ENCODE measurements at places on chromosomes 11 and 22.

DNA sequence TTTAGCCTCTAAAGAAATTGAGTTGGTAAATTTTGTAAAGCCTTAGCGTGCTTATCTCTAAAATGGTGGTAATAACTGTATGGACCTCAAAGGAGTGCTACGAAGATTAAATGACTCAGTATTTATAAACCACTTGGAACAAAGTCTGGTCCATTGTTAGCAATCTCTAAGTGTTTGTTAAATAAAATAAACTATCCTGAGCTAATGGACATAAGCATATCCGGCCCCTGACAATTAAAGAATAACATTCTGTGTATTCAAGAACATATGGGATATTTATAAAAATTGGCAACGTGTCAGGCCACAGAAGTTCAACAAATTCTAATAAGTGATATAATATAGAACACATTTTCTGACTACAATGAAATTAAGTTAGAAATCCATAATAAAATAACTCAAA, 71.0 kb downstream of the MYEOV start:
- no peak for DNase-seq

- DNase-seq = no peak
Observed at GRCh38 chr11:110452720-110453119, 23.0 kb downstream of the FDX1 start.

- no peak for DNase-seq
Observed at GRCh38 chr11:57547854-57548377, 10.5 kb downstream of the SMTNL1 start.

GRCh38 chr11:2577991-2578928, 121.5 kb downstream of the KCNQ1OT1 start:
- no peak for DNase-seq

DNA sequence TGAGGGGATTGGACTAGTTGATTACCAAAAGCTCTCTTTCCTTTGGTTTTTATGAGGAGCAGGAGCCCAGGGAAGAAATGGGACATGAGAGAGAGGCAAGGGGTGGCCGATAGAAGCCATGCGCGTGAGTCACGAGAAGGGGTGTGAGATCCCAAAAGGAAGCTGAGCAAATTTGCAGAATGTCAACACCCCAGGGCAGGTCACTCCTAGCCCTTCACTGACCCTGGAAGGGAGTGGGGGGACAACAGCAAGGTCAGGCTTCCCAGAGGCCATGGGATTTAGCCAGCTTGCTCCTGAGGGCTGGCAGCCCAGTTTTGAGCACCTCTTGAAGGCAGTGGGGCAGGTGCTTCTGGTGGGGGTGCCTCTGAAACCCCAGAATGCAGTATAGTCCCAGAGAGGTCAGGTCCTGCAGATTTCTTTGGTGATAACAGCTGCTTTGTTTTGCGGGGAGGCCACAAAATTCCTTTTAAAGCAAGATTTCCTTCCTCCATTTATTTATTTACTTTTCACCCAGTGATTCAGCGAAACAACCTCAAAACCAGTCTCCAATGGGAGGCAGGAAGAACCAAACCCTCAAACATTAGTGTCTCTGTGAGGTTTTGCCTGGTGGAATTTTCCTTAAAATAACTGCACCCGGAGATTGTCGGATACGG, 40.1 kb upstream of the TIMP3 start:
- no peak for DNase-seq

DNA sequence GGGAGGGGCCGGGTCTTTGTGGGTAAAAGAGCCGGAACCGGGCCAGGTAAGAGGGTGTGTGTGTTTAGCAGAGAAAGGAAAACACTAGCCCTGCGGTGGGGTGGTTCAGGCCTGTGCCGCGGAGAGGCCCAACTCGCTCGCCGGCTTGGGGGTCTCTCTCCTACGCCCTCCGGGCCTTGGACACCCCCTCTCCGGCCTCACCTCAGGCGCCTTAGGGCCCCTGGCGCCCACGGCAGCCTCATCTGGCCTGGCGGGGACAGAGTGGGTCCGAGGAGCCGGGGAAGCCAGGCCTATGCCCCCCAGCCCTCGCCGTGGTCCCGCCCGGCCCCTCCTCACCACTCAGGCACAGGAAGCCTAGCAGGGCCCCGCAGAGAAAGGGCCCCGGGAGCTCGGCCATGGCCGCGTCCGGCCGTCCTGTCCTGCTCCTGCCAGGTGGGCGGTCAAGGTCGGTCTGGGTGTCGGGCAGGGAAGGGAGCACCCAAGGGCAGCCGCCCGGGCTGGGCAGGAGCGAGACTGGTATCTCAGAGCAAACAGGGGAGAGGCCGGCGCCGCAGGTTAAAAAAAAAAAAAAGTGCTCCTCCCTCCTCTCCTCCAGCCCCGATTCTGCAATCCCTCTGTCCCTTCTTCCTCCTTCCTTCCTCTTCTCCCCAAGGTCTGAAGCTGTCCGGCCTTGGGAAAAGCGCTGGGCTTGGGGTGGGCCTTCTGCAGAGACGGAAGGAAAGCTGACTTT, at the start of gene VSIG2:
TSS of gene VSIG2 (minus strand) at position 515 of the 730 bp plus-strand sequence. CDS start at position 397, 118 bp downstream.
- no peak for DNase-seq

DNA sequence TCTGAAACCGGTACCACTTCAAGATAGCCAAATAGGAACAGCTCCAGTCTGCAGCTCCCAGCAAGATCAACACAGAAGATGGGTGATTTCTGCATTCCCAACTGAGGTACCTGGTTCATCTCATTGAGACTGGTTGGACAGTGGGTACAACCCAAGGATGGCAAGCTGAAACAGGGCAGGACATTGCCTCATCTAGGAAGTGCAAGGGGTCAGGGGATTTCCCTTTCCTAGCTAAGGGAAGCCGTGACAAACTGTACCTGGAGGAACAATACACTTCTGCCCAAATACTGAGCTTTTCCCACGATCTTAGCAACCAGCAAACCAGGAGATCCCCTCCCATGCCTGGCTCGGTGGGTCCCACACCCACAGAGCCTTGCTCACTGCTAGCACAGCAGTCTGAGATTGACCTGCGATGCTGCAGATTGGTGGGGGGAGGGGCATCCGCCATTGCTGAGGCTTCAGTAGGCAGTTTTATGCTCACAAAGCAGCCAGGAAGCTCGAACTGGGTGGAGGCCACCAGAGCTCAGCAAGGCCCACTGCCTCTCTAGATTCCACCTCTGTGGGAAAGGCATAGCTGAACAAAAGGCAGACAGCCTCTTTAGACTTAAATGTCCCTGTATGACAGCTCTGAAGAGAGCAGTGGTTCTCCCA, 59.9 kb upstream of the C11orf58 start:
- DNase-seq = no peak

- DNase-seq = no peak
Observed at GRCh38 chr11:75328426-75329277, 22.8 kb downstream of the ARRB1 start.

GRCh38 chr11:46452918-46453517, 61.4 kb upstream of the CHRM4 start:
- no peak for DNase-seq

- no peak for DNase-seq
Observed at GRCh38 chr11:128848815-128849455, 18.2 kb downstream of the KCNJ1 start.

GRCh38 chr11:63705526-63705925, 24.2 kb downstream of the RTN3 start:
- no peak for DNase-seq

DNA sequence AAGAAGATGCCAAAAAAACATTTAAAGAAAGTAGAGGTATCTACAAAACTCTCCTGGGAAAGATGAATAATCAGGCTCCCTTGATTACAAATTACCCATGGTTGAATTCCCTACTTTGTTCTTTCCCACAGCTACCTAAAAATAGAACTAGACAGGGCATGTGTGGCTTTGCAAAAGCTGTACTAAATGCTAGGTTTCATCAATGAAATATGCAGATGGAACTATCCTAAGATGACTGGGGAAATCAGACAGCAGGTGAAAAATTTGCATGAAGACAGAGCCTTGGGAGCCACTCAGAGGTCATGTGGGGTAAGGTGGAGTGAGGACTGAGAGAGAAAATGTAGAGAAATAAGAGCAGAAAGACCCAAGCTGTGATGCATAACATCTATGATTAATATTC, 14.7 kb downstream of the LAYN start:
- no peak for DNase-seq

- DNase-seq = no peak
Observed at GRCh38 chr22:27397954-27398342, 403.6 kb downstream of the MN1 start.

- no peak for DNase-seq
Observed at GRCh38 chr11:131658952-131659351, 288.5 kb downstream of the NTM start.

GRCh38 chr22:38837414-38837928, 6.4 kb downstream of the NPTXR start:
- no peak for DNase-seq

- no peak for DNase-seq
Observed at GRCh38 chr11:45676522-45677095, 11.2 kb upstream of the CHST1 start.

- DNase-seq = no peak
Observed at GRCh38 chr11:65891219-65892136, 1.0 kb downstream of the CCDC85B start.

DNA sequence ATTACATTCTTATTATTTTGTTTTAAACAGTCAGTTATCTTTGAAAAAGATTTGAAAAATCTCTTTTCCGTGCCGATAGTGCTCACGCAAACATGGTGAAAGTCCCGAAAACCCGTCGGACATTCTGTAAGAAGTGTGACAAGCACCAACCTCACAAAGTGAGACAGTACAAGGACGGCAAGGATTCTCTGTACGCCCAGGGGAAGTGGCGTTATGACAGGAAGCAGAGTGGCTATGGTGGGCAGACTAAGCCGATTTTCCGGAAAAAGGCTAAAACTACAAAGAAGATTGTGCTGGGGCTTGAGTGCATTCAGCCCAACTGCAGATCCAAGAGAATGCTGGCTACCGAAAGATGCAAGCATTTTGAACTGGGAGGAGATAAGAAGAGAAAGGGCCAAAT, 28.7 kb upstream of the CTSD start:
- DNase-seq = no peak

DNA sequence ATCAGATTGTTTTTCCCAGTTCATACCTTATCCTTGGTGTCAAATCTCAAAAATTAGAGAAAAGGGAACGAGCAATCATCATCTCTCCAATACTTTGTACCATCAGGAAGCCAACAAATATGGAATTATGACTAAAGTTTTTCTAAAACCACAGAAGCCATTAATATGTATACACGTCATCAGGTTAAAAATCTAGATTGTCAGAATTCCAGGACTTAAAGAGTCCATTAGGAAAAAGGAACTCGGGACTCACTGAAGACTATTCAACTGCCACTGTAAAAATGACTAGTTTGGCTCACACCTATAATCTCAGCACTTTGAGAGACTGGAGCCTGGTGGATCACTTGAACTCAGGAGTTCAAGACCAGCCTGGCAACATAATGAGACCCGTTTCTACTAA, 344.4 kb upstream of the LRRC4C start:
- DNase-seq = no peak

DNA sequence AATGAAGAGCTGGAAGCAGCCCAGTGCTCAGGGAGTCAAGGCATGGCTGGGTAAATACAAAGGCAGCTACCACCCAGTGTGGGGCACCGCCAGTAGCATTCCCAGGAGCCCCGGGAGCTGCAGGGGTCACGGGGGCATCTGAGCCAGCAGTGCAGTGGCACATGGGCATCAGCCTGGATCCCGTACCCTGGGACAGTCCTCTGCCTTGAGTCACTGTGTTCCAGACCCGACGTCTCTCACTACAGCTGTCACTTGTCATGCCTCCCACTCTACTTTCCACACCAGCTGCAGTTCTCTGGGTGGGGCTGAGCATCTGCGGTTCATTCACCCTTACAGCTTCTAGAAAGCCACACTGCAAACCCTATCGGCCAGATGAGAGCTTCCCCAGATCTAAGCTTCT, 29.6 kb downstream of the DHCR7 start:
- DNase-seq = no peak

DNA sequence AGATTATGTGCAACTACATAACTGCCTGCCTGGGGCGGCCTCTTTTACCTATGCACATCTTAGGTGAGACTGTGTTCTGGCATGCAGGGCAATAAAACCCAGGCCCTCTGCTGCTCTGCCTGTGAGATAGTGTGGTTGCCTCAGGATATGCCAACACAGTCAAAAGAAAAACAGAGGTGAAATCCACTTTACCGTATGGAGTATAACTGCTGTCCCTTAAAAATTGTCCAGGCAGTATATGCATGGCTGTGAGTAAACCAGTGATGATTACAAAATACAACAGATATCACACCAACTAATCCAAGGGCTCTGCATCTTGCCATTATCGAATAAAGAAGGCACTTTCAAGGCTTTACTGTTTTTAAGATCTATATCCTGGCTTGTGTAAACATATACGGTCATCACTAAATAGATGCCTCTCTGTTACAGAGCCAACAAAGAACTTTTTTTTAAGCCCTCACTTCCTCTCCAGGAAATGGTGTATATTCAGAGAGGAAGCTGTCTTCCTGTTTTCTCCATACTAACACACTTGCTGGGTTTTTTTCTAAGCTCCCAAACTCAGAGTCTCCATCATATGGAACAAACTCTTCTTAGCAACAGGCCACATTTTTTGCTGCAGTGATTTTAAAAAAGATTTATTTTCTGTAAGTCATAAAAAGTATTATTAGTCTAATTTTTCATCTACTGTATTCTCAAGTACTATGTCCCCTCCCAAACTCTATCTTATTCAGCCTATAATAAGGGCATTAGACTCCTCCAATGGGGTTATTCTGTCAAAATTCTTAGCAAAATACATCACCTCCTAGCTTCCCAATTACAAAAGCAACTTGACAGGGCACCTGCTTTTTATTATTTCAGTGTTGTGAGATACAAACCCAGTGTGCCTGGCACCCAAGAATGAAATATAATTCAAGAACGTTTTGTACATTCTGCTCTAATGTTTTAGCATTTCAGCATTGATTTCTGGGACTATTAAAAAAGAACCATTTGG, 135.2 kb downstream of the MAML2 start:
- no peak for DNase-seq

- DNase-seq = no peak
Observed at GRCh38 chr11:36722421-36722820, 124.4 kb upstream of the RAG2 start.

- DNase-seq = no peak
Observed at GRCh38 chr11:114061048-114061680, 1.7 kb downstream of the ZBTB16 start.

GRCh38 chr22:33757041-33757801, 163.1 kb downstream of the LARGE1 start:
- DNase-seq = no peak

GRCh38 chr11:86781546-86781945, 18.8 kb upstream of the PRSS23 start:
- no peak for DNase-seq

GRCh38 chr11:13965337-13965736, 2.8 kb downstream of the SPON1 start:
- no peak for DNase-seq

DNA sequence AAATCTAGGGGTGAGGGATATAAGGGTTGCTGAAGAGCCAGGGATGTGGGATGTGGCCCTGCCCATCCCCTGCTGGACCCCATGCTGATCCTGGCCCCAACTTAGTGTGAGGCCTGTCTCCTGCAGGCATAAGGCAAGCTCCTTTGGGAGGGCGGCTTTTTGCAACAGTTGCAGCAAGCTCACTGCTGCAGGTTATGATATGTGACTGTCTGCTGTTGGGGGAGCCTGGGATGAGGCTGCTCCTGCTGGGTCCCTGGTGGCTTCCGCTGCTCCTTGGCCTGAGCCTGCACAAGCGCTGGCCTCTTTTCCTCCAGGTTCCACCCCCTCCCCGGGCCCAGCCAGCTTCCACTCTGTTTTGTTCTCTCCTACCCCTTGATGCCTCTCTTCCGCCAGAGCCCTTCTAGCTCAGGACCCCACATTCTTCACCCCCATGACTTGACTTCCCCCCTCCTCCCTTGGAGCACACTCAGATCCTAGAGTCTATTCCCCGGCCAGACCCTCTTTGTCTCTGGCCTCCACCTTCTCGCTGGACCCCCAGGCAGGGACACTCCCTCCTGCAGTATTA, 35.0 kb upstream of the SYT13 start:
- no peak for DNase-seq

- no peak for DNase-seq
Observed at GRCh38 chr11:19580646-19581045, 132.0 kb upstream of the NAV2 start.

Data from cortex of kidney (tissue), 1 donor.